Renal cortical epithelial cell (primary cell): ENCODE measurements at places on chromosomes 5 and 9. TPM values are rescaled to one million over a fixed set of nuclear protein-coding genes. Genes with fewer than 3 reads are reported as not detected.

The TOR1B gene
- 25.6 and 25.9 TPM in 2 replicates for total RNA-seq

GRCh38 chr5:44632344-44632743, 176.4 kb upstream of the MRPS30 start:
- no peak for DNase-seq

DNA sequence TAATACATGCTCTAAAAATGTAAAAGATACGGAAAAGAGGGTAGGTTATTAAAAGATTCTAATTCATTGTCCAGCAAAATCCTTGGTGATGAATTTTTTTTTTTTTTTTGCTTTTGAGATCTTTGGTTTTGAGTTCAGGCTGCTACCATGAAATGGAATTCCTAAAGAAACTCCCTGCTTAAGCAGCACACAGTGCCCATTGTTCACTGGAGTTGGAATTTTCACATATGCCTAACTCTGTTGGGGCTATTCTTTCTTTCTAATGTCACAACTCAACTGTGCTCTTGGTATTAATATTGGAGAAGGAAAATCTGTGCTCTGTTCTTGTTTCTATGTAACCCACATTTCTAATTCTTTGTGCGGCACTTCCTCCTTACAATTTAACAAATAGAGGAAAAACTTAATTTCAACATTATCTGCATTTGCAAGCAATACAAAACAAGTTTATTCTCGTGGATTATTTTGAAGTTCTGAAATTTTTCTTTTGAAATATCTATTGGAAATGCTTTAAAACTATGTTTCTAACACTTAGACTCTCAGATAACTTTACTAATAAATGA, 21.6 kb downstream of the MATR3 start:
- no peak for DNase-seq

GRCh38 chr5:14200312-14200990, 57.3 kb downstream of the TRIO start:
- no peak for DNase-seq

DNA sequence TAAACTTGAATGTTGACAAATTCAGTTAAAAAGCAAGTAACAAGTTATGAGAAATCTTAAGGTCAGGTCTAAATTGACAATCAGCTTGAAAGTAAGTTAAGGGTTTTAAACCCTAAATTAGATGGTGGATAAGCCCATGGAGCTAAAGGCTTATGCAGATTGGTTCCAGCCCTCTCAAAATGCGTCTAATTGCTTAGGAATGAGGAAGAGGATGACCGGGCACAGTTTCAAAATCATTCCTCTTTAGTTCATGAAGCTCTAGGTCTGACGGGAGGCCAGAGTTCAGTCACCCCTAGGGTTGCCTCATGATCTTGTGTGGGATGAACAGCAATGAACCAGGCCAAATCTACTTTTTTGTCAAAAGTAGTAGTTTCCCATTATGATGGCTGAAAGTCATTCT, 75.4 kb downstream of the SLC38A9 start:
- DNase-seq, result peak; percentile 60
